ENCODE measurements at places on chromosomes 5 and 9. TPM values are rescaled to one million over a fixed set of nuclear protein-coding genes. Genes with fewer than 3 reads are reported as not detected.

Gene PCDHAC1
- total RNA-seq, result not detected

Gene FAM153A
- 10.9 TPM for total RNA-seq

Gene OR13C5
- not detected for total RNA-seq

Gene AGPAT2
- 73.2 TPM for total RNA-seq

Measured in suprapubic skin (tissue), 4 donors.